Subcutaneous adipose tissue (tissue), 4 donors: ENCODE measurements at places on chromosomes 16 and 17. TPM values are rescaled to one million over a fixed set of nuclear protein-coding genes. Genes with fewer than 3 reads are reported as not detected.

Gene SMTNL2
- total RNA-seq, result not detected

Gene NECAB2
- total RNA-seq, result not detected

Gene ZNHIT3
- 24.5 TPM for total RNA-seq

Gene RDM1
- not detected for total RNA-seq

Gene AGRP
- not detected for total RNA-seq
